Kidney epithelial cell (primary cell): ENCODE measurements at places on chromosomes 16 and 17. TPM values are rescaled to one million over a fixed set of nuclear protein-coding genes. Genes with fewer than 3 reads are reported as not detected.

GRCh38 chr17:40596261-40596919 is 31.1 kb upstream of the CCR7 start:
- no peak for DNase-seq

The P2RX1 gene
- total RNA-seq = not detected in 2 replicates

DNA sequence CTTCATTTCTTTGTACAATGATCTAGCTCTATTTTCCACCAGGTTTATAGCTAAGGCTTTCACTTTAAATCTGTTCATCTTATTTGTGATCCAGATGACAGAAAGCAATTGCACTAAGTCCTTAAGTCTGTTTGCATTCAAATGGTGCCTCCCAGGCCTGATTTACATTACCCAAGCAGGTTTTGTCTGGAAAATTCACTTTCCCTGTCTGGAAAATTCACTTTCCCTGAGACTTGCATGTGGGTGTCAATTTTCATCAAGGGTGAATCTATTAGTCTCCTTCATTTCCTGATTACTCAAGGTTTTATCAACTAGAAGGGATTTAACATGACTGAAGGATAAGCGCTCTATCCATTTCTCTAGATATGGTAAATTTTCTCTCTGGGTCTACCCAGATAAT is 1480.2 kb upstream of the GOT2 start:
- DNase-seq = no peak

The ZNF652 gene
- total RNA-seq = 20.7 and 21.4 TPM in 2 replicates

- DNase-seq = no peak
Measured at GRCh38 chr17:69581061-69581961, 166.8 kb downstream of the MAP2K6 start.

DNA sequence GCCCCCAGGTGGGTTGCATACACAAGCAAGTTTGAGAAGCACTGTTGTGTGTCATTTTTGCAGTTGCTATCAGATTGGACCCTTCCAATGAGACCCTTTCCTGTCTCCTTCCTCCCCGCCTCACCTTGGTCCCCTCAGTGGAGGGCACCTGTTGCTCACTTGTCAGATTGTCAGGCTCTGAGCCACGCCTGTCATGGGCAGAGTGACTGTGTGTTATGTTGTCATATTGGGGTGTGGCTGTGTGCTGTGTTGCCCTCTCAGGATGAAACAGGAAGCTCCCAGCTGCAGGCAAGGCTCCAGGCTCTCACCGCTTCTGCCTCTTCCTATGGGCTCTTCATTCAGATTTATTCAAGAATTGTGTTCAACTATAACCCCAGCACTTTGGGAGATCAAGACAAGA is 302.9 kb downstream of the CPPED1 start:
- no peak for DNase-seq

The IL34 gene
- 0.25 and 0.82 TPM in 2 replicates for total RNA-seq

The WSCD1 gene
- total RNA-seq = 21.4 and 23.5 TPM in 2 replicates

DNA sequence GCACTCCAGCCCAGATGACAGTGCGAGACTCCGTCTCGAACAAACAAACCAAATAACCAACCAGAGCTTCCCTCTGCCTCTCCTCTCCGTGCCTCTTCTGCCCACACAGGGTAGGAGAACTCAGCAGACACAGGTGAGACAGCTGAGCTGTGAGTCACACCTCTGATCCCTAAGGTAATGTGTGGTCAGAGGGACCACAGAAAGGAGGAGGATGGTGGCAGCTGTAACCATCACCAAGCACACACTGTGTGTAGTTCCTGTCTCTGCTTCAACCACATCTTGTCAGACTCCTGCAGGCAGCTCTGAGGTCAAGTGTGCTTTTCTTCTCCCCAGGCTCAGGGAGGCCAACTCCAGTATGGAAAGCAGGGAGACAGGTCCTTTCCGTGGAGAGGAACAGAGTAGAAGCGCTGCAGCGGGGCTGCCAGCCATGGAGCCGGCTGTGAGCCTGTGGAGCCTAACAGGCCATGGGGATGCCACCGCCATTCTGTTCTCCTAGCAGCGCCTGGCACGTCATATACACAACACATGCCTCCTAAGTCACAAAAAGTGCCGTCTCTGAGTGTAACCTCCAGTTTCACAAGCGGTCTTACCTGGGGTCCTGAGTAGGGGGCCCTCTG is 7.1 kb downstream of the NUDT16L1 start:
- no peak for DNase-seq
